Effector CD4-positive, alpha-beta T cell (primary cell): ENCODE measurements at places on chromosomes 5 and 9.

DNA sequence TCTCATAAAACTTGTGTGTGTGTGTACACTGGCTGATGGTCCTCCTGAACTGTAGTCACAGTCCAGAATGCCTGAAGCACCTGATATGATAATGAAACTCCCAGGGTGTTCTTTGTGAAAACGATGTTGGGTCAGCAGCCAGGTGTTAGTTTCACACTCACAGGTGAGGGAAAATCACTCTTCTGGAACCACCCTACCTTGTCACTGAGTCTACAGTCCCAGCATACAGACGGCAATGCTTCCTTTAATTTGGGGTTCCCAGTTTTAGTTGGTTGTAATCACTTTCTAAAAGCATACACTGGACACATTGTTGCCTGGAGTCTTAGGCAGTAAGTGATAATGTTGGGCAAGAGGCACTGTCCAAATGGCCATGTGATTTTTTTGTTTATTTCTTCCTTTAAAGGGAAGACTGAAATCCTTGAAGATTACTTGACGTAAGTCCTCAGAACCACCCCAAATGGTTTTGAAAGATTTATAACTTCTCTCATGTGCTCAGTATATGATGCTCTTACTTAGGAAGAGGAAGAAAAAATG is 18.2 kb upstream of the MGAT1 start:
- DNase-seq: no peak

DNA sequence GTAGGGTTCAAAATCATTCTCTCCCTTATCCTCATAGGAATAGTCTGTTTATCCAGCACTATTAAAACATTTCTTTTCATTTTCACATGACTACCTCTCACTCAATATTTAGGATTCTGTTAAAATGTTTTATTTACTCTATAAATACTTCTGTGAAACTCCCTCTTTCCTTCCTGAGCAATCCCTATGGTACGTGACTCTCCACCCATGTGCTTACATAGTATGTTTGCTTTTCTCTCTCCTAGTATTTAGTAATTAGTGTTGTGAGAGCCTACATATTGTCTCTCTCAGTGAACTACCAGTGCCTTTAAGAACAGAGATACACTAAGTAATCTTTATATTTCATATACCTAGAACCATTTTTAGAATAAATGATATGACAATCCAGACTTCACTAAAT is 46.0 kb downstream of the PTPRD start:
- DNase-seq: no peak

GRCh38 chr9:89483592-89484474 is 14.1 kb downstream of the SEMA4D start:
- DNase-seq: peak; percentile 65

DNA sequence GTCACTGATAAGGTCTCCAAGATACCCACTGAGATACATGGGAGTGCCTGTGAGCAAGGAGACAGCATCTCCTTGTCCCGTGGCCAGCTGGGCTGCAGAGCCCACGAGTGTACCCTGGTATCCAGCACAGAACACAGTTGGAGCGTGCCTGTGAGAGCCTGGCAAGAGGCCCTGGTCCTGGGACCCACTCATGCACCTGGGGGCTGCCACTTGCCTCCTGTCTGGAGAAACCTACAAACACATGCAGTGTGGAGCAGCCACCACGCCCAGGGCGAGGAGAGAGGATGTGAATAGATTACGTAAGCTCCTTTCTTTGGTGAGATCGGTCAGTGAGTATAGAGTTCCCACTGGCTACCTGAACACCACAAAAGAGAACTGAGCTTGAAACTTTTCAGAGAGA is 88.3 kb downstream of the CTNND2 start:
- no peak for DNase-seq

- DNase-seq: no peak
Observed at GRCh38 chr9:128371630-128372117, 500 bp downstream of the URM1 start.

DNA sequence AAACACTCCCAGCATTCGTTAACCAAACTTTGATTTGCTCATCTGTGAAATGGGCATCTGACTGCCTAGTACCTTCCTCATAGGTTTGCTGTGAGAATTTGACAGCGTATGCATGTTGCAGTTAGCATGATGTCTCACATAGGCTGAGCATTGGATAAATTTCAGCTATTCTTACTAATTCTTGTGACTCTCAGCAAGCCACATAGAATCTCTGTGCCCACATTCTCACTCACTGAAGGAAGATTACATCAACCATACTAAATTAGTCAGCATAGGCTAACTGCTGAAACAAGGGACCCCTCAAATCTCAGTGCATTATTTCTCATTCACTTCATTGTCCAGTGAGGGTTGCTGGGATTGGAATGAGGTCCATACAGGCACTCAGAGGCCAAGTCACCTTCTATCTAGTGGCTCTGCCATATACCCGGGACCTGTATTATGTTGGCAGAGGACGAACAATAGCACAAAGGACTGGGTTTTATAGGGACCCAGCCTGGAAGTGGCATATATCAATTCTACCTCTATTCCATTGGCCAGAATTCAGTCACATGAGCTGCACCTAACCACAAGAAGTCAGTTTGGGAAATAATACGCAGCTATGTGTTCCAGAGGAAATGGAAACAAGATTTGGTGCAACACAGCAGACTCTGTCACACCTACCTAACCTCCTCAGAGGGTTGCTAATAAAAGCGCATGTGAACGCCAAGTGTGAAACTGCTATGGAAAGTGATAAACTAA is 4.2 kb upstream of the PTGER4 start:
- no peak for DNase-seq
